ENCODE measurements at places on chromosomes 16 and 17. TPM values are rescaled to one million over a fixed set of nuclear protein-coding genes. Genes with fewer than 3 reads are reported as not detected.
A peak's percentile ranks its signal among the peaks of the same experiment; 100 is the strongest.

DNA sequence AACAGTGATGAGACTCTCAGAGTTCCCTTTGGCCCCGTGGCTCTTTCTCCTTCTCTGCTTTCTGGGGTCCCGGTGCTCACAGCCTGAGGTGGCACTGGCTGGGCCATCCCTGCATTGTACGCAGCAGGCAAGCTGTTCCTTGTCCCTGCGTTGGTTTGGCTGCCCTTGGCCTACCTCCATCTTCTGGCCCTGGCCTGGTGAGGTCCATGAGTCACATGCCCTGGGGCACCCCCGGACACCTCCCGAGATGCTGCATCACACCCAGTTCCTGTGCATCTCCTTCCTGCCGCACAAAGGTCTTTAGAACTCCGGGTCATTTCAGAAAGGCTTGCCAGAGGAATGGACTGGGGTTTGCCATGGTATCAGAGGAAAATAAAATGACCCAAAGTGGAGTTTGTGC is 9.5 kb downstream of the SULT1A2 start:
- no peak for DNase-seq

The ADAM11 gene
- total RNA-seq: 4.6 TPM

- no peak for DNase-seq
These were observed 1432.8 kb downstream of the CDH11 start for GRCh38 chr16:63689068-63689467.

- peak; percentile 27 for DNase-seq
These were observed 1.3 kb upstream of the CCDC102A start for GRCh38 chr16:57537581-57538234.

The LRRC75A gene
- total RNA-seq: 2.9 TPM

DNA sequence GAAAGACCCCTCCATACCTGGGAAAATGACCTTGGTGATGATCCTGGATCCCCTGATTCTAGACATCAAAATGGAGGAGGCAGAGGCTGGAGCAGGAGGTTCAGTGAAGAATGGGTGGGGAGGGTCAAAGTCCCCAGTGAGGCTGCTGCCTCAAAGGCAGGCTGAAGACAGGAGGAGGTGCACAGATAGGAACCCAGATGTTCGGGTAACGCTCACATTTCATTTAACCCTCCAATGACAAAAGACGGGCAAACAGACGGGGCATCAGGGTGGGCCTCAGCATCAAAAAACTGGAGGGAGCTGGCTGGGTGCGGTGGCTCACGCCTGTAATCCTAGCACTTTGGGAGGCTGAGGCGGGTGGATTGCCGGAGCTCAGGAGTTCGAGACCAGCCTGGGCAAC is at the start of gene ANKRD40CL:
ANKRD40CL (minus strand) TSS at position 73 of the 400 bp plus-strand sequence. CDS start 605 bp downstream, outside the sequence.
- no peak for DNase-seq

- no peak for DNase-seq
These were observed 72.6 kb upstream of the CNEP1R1 start for GRCh38 chr16:49952386-49952785.

DNA sequence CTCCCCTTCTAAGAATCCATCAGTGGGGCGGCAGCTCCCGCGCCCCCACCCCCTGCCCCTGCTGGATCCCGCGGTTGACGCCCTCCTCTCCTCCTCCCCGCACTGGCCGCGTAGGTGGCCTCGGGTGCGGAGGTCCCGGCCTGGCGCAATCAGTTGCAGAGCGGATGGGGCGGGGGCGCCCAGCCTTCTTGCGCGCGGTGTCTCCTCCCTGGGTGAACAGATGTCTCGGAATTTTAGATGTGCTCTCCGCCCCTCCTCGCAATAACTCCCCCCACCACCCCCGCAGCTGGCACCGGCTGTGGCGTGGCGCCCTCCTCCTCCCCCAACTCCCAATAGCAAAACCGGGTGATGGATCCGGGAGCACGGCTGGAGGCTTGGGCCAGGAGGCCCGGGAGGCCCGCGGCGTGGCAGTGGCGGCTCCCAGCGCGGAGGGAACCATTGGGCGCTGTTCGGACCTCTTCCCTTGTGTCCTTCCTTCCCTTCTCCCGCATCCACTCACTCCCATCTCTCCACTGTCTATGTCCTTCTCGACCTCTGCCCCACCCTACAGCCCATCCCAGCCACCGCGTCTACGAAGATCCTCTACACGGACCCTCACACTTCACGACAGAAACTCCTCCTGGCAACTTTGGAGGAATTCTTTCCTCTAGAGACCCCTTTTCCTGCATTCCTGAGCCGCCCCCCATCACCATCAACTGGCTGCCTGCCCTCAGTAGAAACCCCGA is 11.0 kb downstream of the NEUROD2 start:
- DNase-seq: no peak

Data from type B pancreatic cell (in vitro differentiated cells).